ENCODE measurements at places on chromosomes 11 and 22.

DNA sequence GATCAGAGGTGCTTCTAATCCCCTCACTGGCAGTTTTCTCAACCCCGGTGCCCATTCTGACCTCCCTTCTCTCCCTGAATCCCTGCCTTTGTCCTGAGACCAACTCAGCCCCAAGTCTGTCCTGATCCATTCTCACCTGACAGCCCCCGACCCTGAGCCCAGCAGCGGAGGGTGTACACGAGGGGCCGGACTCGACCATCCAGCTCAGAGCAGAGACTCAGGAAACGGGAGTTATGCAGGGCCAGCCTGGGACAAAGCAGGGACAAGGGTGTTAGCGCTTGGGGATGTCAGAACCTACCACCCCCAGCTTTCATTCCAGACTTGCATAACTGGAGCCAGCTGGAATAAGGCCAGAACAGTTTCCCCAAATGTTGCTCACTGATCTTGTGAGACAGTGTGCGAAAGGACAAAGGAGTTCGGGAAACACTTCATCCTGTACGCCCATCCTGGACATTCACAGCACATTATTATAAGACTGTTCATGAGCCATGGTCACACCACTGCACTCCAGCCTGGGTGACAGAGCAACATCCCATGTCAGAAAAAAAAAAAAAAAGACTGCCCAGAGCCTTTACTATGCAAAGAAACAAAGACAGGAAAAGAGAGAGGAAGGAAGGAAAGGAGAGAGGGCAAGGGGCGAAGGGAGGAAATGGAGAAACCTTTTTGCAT, 3.5 kb upstream of the EEF1G start:
- DNase-seq, result no peak

DNA sequence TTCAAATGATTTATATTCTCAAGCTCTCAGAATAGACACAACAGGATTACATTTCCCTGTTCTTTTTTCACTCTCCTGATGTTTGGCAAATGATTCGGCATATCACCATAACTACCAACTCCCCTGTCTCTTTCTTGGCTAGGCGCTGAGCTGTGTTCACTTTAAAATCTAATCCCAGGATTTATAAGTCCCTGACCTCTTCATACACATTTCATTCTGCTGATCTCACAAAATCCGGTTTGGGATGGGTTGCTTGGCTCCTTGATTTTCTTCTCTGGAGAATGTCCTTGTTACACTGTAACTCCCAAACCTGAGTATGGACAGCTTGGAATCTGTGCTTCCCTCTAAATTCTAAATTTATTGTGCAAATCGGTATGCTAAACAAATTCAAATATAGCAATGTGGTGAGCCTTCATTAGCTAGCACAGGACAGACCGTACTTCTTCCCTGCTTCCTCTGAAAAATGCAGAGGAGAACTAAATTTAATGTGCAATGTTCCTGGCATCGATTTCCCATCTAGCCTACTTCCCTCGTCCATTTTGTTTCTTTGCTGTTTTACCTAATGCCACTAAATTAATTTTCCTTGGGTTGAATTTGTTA, 858.5 kb upstream of the FAT3 start:
- DNase-seq, result no peak

DNA sequence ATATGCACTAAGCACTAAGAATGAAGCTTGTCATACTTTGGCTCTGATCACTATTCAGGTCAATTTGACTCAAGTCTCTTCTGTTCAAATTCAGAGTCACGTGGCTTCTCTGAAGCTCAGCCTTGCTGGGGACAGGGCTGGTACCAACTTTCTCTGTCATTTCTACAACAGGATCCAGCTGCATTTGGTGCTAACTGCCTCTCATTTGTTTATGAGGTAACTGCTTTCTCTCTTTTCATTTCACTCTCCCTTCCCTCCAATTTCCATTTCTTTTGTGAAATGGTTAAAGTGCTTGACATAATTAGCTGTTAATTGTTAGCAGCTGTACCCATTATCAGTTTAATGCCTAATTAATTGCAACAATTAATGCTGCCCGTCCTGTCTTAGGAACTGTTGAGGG, 259.7 kb upstream of the PLET1 start:
- DNase-seq, result no peak

- DNase-seq, result no peak
These were observed at the start of gene BACE1-AS for GRCh38 chr11:117290809-117291396. TSS of gene BACE1-AS (plus strand) at chr11:117291346.

DNA sequence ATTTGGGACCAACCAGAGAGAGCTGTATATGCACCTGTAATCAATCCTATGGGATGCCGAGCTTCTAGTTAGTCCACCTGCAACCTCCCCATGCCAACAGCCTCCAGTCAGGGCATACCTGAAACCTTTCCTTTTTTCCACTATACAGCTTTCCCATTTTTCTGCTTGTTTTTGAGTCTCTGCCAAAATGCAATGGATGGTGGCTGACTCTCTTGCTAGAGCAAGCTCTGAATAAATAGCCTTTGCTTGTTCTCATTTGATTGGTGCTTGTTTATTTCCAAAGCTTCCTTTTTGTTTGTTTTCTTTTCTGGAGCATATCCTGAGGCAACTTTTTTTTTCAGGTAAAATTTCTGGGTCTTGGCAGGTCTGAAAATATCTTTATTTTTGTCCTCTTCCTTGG, 58.0 kb upstream of the PLET1 start:
- DNase-seq, result no peak

DNA sequence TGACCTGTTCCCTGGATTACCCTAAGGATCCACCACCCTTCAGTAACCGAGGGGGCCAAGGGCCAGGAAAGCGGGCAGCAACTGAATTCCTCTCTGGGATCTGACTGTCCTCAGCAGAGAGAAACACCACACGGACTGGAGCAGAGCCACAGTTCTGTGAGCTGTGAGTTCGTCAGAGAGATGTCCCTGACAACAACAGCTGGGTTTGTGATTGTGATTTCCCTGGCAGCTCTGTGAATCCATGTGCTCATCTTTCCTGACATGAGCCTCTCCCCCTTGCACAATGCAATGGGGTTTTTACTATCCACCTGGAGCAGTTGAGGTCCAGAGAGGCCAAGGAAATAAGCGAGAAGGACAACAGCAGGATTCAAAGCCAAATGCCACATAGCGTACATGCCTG, 69.4 kb upstream of the AMPD3 start:
- no peak for DNase-seq

GRCh38 chr11:120613264-120614226, 102.0 kb downstream of the GRIK4 start:
- no peak for DNase-seq

DNA sequence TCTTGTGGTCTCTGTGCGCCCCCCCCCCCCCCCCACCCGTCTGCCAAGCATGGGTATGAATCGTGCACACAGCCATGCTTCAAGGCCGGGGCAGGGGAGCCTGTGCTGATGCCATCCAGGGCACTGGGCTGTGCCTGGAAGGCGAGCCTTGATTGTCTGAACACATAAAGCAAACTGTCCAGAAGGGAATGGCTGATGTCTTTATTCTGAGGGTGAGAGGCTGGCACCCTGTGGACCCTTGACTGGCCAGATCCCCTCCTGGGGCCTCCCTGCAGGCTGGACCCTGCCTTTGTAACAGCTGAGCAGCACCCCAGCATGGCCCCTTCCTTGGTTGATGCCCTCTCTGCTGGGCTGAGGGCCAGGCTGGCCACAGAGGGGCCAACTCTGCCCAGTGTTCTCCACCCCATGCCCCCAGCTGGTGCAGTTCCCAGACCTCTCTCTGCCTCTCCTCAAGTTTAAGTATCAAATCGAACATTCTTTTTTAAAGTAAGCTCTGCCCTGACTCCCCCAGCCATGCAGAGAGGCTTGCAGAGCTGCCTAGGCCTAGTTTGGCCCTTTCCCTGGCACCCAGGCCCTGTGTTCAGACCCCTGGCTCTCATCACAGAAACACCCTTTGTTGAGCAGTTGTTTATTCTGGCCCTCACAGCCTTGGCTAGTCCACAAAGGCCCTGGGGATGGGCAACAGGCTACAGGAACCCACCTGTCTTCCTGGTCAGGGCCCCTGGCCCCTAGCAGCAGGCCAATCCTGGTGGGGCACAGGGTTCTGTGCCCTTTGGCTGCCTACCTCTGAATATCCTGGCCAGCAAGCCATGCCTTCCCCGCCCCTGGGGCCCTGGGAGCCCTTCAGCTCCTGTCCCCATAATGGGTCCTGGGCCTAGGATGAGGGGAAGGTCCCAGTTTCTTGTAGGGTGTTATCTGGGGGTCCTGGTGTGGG, 3.9 kb upstream of the RANBP1 start:
- no peak for DNase-seq

DNA sequence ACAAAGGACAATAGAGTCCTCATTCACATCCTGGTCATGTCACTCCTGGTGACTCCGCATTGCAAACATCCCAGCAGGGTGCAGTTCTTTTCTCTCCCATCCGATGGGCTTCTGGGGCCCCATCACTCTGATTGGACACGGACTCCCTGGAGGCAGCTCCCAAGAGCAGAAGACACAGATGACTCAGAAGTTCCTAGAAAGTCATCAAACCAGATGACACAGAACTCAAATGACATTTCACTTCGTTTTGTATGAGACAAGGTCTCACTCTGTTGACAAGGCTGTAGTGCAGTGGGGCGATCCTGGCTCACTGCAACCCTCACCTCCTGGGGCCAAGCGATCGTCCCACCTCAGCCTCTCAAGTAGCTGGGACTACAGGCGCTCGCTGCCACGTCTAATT, 33.2 kb downstream of the ZNF195 start:
- no peak for DNase-seq

DNA sequence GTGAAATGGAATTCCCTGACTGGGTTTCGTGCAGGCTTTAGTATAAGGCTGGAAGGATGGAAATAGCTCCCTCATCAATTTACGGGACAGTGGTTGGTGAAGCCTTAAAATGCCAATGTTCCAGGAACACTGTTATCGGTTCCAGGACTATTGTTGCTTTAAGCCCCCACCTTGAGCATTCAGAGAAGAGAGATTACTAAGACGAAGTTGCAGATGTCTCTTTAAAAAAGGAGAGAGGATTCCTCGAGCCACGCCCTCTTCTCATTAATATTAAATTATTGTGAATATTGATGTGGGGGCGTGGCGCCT, 195 bp upstream of the CREB3L1 start:
- no peak for DNase-seq

All from HTR-8/SVneo (cell line).